Lower lobe of right lung (tissue), 2 donors: ENCODE measurements at places on chromosomes 2 and 18. TPM values are rescaled to one million over a fixed set of nuclear protein-coding genes. Genes with fewer than 3 reads are reported as not detected.

DNA sequence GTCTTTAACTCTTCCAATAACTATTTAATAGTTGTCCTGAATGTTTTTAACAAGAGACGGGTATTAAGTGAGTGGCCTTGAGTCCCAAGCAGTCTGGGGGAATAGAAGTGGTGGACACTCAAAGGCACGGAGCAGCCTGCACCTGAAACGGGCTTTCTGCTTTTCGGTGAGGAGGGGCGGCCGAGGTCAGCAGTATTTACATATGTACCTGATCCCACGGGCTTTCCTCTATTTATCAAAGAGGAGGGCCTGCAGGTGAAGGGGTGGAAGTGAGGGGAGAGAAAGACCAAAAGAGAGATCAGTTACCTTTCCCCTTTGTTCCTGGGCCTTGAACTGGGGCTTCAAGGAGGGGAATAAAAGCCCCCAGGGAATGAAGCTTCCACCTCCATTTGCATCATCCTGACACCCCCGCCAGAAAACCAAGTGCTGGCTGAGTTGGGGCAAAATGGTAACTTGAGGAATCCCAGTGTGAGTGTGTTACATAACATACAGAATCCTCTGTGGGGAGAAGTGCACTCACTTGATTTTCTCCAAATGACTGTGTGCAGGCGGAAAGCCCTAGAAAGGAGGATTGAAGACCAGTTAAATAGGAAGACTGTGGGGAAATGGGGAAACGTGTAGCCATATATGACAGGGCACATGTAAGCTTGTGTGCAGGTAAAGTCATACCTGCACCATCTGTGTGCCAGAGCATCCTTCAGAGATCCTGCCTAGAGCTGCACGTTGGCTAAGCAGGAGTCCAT, 12.4 kb downstream of the POU3F3 start:
- no peak for DNase-seq

DNA sequence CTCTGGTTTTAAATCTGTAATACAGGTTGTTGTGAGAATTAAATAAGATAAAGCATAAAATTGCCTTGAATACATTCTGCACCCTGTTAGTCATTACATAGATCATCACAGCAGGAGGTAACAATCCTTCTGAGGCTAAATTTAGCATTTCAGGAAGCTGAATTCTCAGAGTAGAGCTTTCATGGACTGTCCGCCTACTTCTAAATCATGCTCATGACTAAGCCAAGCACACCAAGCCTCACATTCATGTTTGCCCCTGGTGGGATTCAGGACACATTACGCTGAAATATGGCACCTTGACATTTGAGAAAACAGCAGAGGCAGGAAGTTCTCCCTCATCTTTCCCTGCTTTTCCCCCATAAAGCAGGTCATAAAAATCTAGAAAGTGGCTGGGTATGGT, 16.6 kb upstream of the PIK3C3 start:
- no peak for DNase-seq

- DNase-seq, result no peak
Measured at GRCh38 chr18:38520786-38521185, 955.2 kb upstream of the CELF4 start.

EVX2 gene
- not detected for total RNA-seq
